ENCODE measurements at places on chromosomes 3 and 15.

DNA sequence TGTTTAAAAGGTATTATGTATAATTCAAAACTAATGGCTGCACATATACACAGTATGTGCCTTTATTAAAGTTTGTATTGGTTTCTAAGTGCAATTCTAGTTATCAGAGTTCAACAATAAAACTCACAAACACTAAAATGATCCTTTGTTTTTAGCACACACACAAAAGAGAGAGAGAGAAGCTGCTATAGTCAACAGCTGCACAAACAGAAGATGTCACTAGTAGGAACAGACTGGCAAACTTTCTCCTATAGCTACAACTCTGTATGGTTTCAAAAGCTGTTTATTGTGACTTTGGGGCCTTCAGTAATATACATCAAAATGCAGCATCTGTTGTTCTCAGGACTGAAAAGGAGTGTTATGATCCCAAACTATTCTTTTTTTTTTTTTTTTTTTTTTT lies 6.1 kb downstream of the SECISBP2L start:
- DNase-seq, result no peak

- no peak for DNase-seq
These were observed 37.6 kb downstream of the CACNA2D3 start for GRCh38 chr3:54159917-54160316.

GRCh38 chr3:31399271-31399670 lies 133.5 kb upstream of the STT3B start:
- DNase-seq, result no peak

- no peak for DNase-seq
These were observed 2.9 kb downstream of the PHC3 start for GRCh38 chr3:170178651-170179050.

GRCh38 chr3:34183611-34184340 lies 385.3 kb downstream of the PDCD6IP start:
- no peak for DNase-seq

GRCh38 chr3:51637941-51638471 lies 33.0 kb upstream of the TEX264 start:
- DNase-seq, result no peak

GRCh38 chr3:168336276-168336675 lies 240.6 kb upstream of the GOLIM4 start:
- no peak for DNase-seq

GRCh38 chr15:82968066-82968465 lies 15.5 kb upstream of the HOMER2 start:
- DNase-seq, result no peak

DNA sequence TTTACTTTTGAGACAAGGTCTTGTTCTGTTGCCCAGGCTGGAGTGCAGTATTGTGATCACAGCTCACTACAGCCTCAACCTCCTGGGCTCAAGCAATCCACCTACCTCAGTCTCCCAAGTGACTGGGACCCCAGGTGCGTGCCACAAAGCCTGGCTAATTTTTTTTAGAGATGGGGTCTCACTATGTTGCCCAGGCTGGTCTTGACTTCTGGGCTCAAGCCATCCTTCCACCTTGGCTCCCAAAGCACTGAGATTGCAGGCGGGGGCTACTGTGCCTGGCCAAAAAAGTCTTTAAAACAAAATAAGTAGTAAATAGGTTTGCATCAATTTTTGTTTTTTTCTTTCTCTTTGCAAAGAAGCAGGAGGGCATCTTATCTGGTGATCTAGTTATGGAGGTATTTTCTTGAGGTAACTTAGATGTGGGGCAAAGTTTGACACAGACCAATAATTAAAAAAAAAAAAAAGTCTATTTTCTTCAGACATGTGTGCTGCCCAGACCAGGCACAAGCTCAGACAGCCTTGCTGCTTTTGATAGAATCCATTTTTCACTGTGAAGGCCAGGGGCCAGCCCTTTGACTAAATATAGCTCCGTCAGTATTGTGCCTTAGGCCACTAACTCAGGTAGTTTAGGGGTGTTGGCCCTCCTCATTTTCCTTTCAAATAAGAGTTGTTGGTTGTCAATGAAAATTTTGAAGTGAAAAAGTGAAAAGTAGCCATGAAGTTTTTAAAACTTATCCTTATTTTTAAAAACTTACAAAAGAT lies 2.5 kb downstream of the ARL6IP5 start:
- no peak for DNase-seq

- DNase-seq, result no peak
These were observed 26.4 kb downstream of the MINAR1 start for GRCh38 chr15:79458491-79458890.

- DNase-seq, result no peak
These were observed 21.7 kb upstream of the TBC1D21 start for GRCh38 chr15:73851689-73852088.

GRCh38 chr3:29608414-29609327 lies 327.8 kb downstream of the RBMS3 start:
- no peak for DNase-seq

- no peak for DNase-seq
These were observed 164.5 kb downstream of the WNT7A start for GRCh38 chr3:13715167-13715954.

DNA sequence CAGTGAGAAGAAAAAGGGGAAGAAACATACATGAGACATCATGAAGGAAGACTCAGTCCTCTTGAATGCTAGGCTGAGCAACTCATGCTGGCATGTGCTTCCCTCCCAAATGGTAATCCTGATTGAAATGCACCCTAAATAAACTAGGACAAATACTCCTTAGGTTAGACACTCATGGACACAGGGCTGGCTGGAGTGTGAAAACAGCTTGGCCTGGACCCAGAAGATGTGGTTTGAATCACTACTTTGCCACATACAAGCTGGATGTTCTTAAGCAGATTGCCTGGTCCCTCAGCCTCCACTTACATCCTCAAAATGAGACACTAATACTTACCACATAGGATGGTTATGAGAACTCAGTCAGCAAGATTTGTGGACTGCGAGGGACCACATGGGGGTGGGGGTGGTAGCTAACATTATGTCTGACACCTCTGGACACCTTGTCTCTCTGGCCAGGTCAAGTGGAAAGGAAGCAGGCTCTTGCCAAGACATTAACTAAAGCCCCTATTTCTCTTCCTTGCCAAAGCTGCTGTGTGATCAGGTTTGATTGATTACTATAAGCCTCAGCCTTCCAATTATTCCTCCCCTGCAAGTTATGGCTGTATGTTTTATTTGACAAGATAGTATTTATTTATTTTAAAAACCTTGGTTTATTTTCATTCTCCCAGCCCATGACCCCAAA lies 138.9 kb upstream of the SLC7A14 start:
- peak; percentile 98 for DNase-seq

GRCh38 chr15:91100814-91101607 lies 954 bp downstream of the SV2B start:
- DNase-seq, result no peak

- DNase-seq, result no peak
These were observed 132.9 kb downstream of the TPRA1 start for GRCh38 chr3:127457546-127458145.

- DNase-seq, result no peak
These were observed 8.0 kb upstream of the SLC22A13 start for GRCh38 chr3:38257583-38257982.

GRCh38 chr15:33934396-33934795 lies 33.9 kb upstream of the CHRM5 start:
- no peak for DNase-seq

GRCh38 chr3:195095704-195096036 lies 175.3 kb downstream of the XXYLT1 start:
- DNase-seq, result no peak

DNA sequence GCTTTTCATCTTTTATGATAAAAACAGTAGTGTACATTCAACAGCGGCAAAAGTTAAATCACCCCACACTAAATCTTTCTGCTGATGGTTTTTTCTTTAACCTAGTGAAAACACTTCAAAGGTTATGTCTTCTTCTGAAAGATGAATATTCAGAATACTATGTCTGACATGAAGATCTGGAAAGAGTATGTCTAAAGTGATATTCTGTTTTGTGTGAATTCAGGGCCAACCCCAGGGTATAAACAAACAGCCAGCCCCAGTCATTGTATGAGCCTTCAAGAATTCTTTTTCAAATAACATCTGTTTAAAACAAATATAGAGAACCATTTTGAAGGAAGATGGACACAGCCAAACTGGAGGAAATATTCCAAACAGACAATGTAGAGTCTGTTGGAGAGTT lies 581.0 kb upstream of the NAALADL2 start:
- DNase-seq, result no peak

DNA sequence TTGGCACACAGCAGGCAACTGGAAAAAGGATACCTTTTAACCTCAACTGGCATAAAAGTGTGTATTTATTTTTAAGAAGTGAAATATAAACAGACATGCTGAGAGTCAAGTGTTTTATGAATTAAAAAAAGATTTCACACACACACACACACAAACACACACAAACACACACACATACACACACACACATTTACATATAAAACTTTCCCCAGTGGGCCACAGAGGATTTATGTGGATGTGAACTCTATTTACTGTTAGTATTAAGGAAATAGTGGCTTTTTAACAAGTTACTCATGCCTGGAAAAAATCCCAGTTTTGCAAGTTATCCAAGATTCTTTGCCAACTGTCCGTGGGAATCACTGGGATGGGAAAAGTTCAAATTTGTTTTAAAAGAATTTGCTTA lies 725.9 kb upstream of the NR2F2 start:
- peak; percentile 33 for DNase-seq

GRCh38 chr3:21484057-21484827 lies 266.8 kb downstream of the ZNF385D start:
- DNase-seq, result peak; percentile 36

GRCh38 chr3:1600700-1601418 lies 497.8 kb upstream of the CNTN4 start:
- DNase-seq, result no peak

GRCh38 chr3:80556763-80557162 lies 789.0 kb upstream of the ROBO1 start:
- DNase-seq, result no peak

DNA sequence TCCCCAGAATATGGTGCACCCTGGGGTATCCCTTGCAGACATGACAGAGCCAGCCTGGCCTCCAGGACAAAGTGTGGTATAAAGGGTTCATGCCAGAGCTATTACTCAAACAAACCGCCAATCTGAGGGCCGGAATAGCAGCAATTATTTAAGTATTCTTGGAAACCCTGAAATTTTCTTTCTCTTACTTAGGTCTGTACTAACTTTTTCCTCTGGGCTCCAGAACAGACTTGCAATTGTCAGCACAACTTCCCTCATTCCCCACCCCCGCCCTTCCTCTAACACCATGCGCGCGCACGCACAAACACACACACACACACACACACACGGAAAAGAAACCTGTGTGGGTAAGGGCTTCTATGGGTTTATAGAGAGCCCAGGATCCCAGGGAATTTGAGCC lies 56.3 kb downstream of the ISG20 start:
- no peak for DNase-seq

DNA sequence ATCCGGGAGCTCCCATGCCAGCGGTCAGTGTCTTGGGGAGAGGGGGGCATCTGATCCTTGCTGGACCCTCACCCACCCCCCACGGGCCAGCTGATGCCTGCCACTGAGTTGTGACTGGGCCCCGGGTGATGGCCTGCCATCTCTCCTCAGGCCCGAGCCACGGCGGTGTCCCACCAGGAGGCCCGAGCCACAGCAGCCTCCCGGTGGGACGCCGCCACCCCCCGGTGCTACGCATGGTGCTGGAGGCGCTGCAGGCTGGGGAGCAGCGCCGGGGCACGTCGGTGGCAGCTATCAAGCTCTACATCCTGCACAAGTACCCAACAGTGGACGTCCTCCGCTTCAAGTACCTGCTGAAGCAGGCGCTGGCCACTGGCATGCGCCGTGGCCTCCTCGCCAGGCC lies 4.3 kb downstream of the H1-8 start:
- no peak for DNase-seq

GRCh38 chr3:194517333-194517732 lies 30.5 kb upstream of the ATP13A3 start:
- no peak for DNase-seq

- no peak for DNase-seq
These were observed 97.1 kb downstream of the CPN2 start for GRCh38 chr3:194254040-194254439.

DNA sequence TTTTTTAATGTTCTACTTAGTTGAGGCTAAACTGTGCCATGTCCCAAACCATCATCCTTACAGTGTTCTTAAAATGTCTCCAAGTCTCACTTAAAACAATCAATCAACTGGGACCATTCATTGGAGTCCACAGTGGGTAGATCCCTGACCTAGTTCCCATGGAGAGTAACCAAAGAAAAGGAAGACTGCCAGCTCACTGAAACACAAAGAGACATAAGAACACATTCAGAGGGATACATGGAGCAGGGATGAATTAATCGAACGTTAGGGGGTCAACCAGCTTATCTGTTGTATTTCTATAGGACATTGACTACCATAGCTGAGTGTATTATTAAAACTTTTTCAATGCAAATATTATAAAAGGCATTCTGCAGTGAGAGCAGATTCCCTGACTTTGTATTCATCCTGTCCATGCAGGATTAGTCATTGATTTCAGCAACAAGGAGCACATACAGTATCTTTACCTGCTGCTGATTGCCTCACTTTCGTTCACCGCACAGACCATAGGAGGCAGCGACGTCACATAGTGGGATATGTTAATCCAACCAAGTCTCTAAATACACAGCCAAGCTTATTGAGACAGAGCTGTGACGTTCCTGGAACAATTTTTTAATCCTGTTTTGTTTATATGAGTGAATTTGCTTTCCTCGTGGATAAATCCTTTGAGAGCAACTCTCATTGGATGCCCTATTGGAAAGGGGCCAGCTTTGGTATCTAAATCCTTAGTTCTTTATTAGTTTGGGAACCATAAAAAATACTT lies 364.9 kb upstream of the RBMS3 start:
- DNase-seq, result peak; percentile 15

DNA sequence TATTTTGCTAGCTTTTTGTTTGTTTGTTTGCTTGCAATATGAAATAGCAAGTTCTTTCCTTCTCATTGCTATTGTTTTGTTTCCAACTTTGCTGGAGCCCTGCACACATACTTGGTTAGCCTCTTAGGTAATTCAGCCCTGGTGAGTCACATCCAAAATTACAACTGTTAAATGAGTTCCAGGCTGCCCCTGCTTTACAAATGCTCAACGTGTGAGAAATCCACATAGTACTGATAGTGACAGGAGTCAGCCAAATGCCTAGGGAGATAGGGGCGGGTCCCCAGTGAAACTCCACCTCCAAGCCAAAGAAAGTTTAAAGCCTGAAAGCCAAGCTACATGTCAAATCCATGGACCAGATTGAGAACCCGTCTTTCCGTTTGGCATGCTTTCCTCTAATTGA lies 81.3 kb upstream of the RNF7 start:
- peak; percentile 72 for DNase-seq
